Uterine smooth muscle cell (primary cell): ENCODE measurements at places on chromosomes 1 and 21. TPM values are rescaled to one million over a fixed set of nuclear protein-coding genes. Genes with fewer than 3 reads are reported as not detected.

Gene CPT2
- total RNA-seq: 13.0 and 13.8 TPM in 2 replicates

Gene FAM163A
- total RNA-seq: not detected in 2 replicates

Gene TNFSF18
- 0.22 TPM in 1 of 2 replicates, not detected in the other for total RNA-seq

Gene ZSCAN20
- total RNA-seq: 13.2 and 14.2 TPM in 2 replicates

Gene KRTAP11-1
- not detected in 2 replicates for total RNA-seq

Gene PTGER3
- 3.0 and 15.6 TPM in 2 replicates for total RNA-seq

Gene DNAJC28
- total RNA-seq: 1.1 and 1.5 TPM in 2 replicates

Gene SMCP
- 0.11 TPM in 1 of 2 replicates, not detected in the other for total RNA-seq

Gene KRTAP12-1
- total RNA-seq: not detected in 2 replicates

Gene C2CD4D
- not detected in 2 replicates for total RNA-seq

Gene AQP10
- under 0.01 TPM in 1 of 2 replicates, not detected in the other for total RNA-seq

Gene KLHDC9
- 1.3 and 1.6 TPM in 2 replicates for total RNA-seq

Gene CCDC181
- 1.2 and 2.0 TPM in 2 replicates for total RNA-seq

Gene GRIK1
- total RNA-seq: not detected in 2 replicates

Gene SYT11
- 40.4 and 46.0 TPM in 2 replicates for total RNA-seq

Gene OR2G6
- total RNA-seq: not detected in 2 replicates

Gene CEP170
- total RNA-seq: 150 and 251 TPM in 2 replicates

Gene CLCA4
- not detected in 2 replicates for total RNA-seq

Gene DFFB
- 10.5 and 14.1 TPM in 2 replicates for total RNA-seq

Gene LBR
- total RNA-seq: 52.2 and 103 TPM in 2 replicates

Gene HSD11B1
- total RNA-seq: 10.6 and 14.3 TPM in 2 replicates

Gene TNFSF4
- total RNA-seq: 0.66 and 1.9 TPM in 2 replicates

Gene MCOLN2
- total RNA-seq: 2.5 and 2.7 TPM in 2 replicates

Gene ERVH48-1
- under 0.01 TPM in 1 of 2 replicates, not detected in the other for total RNA-seq

Gene KCND3
- total RNA-seq: under 0.01 and 0.25 TPM in 2 replicates

Gene UQCRH
- total RNA-seq: 508 and 626 TPM in 2 replicates

Gene KCNQ4
- under 0.01 TPM in 1 of 2 replicates, not detected in the other for total RNA-seq

Gene KRTAP10-5
- total RNA-seq: not detected in 2 replicates

Gene TPTE
- total RNA-seq: not detected in 2 replicates

Gene DYNLT4
- not detected in 2 replicates for total RNA-seq

Gene LRRIQ3
- 0.12 and 0.77 TPM in 2 replicates for total RNA-seq

Gene VHLL
- not detected in 2 replicates for total RNA-seq

Gene NR5A2
- total RNA-seq: under 0.01 TPM in 1 of 2 replicates, not detected in the other

Gene DNAI4
- 3.3 and 7.2 TPM in 2 replicates for total RNA-seq

Gene OLFM3
- total RNA-seq: not detected in 2 replicates

Gene FAM177B
- total RNA-seq: not detected in 2 replicates

Gene KRTAP19-1
- total RNA-seq: not detected in 2 replicates

Gene KRTAP19-8
- not detected in 2 replicates for total RNA-seq
